ENCODE measurements at places on chromosomes 2 and 18.

DNA sequence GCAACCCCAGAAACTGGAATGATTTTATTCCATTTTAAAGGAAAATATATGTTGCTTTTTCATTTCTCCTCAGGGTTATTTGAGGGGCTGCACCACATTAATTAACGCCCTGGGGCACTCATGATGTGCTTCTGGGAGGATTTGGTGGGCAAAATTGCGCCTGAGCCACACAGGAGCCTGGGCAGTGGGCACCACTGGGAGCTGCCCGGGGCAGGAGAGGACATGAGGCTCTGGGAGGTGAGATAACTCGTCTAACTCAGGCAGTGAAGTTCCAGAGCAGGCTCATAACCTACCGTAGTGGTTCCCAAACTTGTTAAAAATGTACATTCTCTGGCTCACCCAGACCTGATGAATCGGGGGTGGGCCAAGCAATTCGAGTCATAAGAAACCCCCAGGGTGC is 68.3 kb downstream of the EDAR start:
- DNase-seq: no peak

DNA sequence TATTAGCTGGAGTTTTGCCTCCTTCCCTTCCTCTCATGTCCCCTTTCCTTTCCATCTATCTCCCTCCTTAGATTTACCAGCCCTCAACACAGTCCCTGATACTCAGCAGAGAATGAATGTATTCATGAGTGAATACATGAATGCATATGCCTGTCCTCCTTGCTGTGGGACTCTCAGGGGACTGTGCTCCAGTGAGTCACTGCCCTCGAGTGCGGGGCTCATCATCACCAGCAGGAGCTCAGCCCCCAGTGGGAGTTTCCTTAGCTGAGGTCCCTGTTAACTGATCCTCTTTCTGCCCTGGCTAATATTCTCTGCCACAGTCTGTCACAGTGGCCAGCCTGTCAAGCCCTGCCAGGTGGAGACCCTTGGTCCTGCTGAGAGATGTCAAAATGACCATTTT is 104.9 kb upstream of the LHCGR start:
- no peak for DNase-seq

- peak; percentile 79 for DNase-seq
These were observed at the start of gene ITGA6 for GRCh38 chr2:172427256-172427989. Gene ITGA6, plus strand, starts transcription at chr2:172427586.

GRCh38 chr2:112904883-112905282 is 6.1 kb upstream of the IL37 start:
- no peak for DNase-seq

DNA sequence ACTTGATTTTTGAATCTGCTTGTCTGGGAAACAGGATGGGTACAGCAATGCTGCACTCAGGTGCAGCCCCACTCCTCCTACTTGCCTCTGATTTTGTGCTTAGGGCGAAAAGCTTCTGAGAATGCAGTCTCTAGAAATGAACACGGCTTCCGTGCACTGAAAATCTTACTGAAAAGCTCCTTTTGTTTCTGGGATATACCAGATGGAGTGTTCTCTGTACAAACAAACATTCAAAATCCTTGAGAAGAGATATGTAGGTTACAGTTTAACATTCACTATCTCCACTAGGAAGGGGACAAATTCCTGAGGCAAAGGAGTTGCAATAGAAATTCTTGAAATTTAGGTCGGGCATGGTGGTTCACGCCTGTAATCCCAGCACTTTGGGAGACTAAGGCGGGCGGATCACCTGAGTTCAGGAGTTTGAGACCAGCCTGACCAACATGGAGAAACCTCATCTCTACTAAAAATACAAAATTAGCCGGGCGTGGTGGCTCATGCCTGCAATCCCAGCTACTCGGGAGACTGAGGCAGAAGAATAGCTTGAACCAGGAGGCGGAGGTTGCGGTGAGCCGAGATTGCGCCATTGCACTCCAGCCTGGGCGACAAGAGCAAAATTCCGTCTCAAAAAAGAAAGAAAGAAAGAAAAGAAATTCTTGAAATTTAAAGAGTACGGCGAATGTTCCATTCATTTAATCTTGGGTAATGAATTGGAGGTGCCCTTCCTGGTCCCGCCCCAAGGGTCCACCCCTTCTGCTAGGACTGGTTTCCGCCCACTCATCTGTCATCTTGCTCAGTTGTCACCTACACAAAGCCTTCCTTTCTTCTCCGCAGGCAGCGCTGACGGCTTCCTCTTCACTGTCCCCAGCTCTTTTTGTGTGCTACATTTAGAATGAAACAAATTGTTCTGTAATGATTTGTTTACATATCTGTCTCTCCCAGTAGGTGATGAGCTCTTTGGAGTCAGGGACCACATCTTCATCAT is 92.4 kb downstream of the SOCS6 start:
- no peak for DNase-seq

- no peak for DNase-seq
These were observed 26.6 kb upstream of the ITGA4 start for GRCh38 chr2:181430406-181431118.

- DNase-seq: no peak
These were observed 78.6 kb upstream of the HPCAL1 start for GRCh38 chr2:10223932-10224720.

All from SW 1271 (cell line).